Endodermal cell (in vitro differentiated cells): ENCODE measurements at places on chromosomes 13 and 19.

DNA sequence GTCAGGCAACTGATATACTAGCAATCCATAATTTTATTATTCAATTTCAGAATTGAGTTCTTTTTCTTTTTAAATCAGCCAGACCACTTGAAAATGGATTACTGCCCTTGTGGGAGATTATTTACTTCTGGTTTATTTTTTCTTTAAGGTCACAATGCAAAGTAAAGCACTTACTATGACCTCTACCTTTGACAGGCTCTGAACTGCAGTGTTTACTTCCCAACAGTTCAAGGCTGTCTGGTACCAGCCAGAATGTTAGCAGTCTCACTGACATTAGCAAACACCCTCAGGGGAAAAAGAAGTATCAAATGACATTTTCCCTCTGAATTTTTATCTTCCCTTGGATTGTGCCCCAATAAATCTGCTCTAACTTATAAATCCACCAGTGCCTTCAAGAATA is 57.5 kb downstream of the RAP2A start:
- no peak overlapping the region for H3K27ac ChIP-seq
- H3K4me3 ChIP-seq: no peak overlapping the region
- no peak for DNase-seq

DNA sequence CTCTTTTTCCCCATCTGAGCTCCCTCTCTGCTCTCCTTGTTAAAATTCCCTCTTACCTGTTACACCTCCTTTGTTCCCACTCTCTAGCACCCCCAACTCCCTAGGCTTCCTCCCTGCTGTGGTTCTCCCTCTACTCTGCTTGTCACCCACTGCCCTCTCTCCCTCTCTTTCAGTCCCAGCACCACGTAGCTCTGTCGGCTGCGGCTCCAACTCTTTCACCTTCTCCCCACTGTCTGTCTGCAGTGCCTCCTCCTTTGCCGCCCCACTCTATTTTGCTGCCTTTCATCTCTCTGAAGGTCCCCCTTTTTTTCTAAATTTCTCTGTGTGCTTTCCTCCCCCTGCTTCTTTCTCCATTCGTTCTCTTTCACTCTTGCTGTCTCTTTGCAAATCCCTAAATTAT is 1.1 kb downstream of the ZNF836 start:
- peak overlapping the region; percentile 100 for H3K4me3 ChIP-seq
- no peak overlapping the region for H3K27ac ChIP-seq
- peak; percentile 57 for DNase-seq
- no peaks in the 10 kb centered on the region for H3K4me1 ChIP-seq
- no peaks in the 10 kb centered on the region for H3K27me3 ChIP-seq

DNA sequence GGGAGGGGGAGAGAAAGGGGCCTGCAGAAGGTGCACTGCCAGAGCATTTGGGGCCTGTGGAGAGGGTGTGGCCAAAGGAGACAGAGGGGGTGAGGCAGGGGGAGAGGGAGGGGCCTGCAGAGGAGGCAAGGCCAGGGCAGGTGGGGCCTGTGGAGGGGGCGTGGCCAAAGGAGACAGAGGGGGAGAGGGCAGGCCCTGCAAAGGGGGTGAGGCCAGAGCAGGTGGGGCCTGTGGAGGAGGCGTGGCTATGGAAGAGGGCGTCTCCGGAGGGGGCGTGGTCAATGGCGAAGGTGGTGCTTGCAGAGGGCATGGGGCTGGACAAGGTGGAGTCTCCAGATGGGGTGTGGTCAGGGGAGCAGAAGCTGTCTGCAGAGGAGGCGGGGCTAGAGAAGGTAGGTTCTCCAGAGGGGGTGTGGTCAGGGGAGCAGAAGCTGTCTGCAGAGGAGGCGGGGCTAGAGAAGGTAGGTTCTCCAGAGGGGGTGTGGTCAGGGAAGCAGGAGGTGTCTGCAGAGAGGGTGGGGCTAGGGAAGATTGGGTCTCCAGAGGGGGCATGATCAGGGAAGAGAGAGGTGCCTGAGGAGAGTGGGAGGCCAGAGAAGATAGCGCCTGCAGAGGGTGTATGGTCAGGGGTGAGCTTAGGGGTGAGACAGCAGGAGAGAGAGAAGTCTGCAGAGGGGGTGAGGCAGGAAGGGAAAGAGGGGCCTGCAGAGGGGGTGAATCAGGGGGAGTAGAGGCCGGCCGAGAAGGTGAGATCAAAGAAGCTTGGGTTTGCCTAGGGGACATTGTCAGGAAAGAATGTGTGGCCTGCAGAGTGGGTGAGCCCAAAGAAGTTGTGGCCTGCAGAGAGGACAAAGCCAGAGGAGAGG is 3.4 kb downstream of the PRR36 start:
- peaks cover 33% of the 10 kb centered on the region for H3K27me3 ChIP-seq
- DNase-seq: peak; percentile 92
- H3K27ac ChIP-seq: peak overlapping the region; percentile 94
- no peak overlapping the region for H3K4me3 ChIP-seq

GRCh38 chr13:111153279-111153976 is 38.3 kb downstream of the ARHGEF7 start:
- peak overlapping the region; percentile 88 for H3K4me3 ChIP-seq
- H3K36me3 ChIP-seq: peaks cover 4% of the 10 kb centered on the region
- no peaks in the 10 kb centered on the region for H3K4me1 ChIP-seq
- peak overlapping the region; percentile 95 for H3K27ac ChIP-seq

DNA sequence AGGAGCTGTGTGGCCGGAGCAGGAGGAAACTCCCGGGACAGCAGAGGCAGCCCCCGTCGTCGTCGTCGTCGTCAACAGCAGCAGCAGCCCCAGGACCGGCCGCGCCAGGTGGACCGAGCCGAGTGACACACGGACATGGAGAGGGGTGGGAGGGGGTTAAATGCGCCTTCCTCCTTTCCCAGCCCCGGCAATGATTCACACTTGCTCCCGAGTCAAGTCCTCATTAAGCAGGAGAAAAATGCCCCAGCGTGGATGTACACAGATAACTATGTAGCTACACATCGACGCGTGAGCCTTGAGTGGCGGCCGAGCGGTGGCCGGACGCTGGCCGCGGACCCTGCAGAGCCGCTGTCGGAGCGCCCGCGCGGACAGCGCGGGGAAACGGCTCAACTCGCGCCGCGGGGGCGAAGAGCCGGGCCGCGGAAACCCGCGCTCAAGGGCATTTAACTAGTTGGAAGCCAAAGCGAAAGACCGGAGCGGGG is 645 bp downstream of the UBL3 start:
- peak overlapping the region; percentile 99 for H3K4me3 ChIP-seq
- H3K36me3 ChIP-seq: no peaks in the 10 kb centered on the region
- no peaks in the 10 kb centered on the region for H3K27me3 ChIP-seq
- H3K4me1 ChIP-seq: peaks cover 5% of the 10 kb centered on the region
- peak overlapping the region; percentile 96 for H3K27ac ChIP-seq

- H3K4me1 ChIP-seq: no peaks in the 10 kb centered on the region
- no peaks in the 10 kb centered on the region for H3K27me3 ChIP-seq
- no peak overlapping the region for H3K27ac ChIP-seq
- DNase-seq: peak; percentile 97
- H3K36me3 ChIP-seq: peaks cover 3% of the 10 kb centered on the region
- H3K4me3 ChIP-seq: peak overlapping the region; percentile 71
Observed at GRCh38 chr19:3047496-3048189, 14.7 kb downstream of the TLE5 start.

DNA sequence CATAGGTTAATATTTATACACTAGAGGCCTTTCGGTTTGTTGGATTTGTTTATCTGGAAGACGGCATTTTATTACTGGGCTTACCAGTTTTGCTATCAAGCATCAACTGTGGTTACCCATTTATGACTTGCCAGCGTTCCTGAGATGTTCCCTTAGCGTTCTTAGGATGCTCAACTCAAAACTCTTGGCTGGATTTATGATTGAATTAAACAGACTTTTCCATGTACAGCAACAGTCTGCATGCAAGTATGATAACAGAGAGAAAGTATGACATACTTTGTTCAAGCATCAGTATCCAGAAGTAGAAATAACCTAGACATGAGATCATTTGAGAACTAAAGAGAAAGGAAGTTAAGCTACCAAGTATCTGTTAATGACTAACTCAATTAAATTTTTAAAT is 29.9 kb upstream of the RNF113B start:
- peaks cover 4% of the 10 kb centered on the region for H3K4me1 ChIP-seq
- no peak overlapping the region for H3K27ac ChIP-seq
- no peak for DNase-seq
- peaks cover 70% of the 10 kb centered on the region for H3K36me3 ChIP-seq

DNA sequence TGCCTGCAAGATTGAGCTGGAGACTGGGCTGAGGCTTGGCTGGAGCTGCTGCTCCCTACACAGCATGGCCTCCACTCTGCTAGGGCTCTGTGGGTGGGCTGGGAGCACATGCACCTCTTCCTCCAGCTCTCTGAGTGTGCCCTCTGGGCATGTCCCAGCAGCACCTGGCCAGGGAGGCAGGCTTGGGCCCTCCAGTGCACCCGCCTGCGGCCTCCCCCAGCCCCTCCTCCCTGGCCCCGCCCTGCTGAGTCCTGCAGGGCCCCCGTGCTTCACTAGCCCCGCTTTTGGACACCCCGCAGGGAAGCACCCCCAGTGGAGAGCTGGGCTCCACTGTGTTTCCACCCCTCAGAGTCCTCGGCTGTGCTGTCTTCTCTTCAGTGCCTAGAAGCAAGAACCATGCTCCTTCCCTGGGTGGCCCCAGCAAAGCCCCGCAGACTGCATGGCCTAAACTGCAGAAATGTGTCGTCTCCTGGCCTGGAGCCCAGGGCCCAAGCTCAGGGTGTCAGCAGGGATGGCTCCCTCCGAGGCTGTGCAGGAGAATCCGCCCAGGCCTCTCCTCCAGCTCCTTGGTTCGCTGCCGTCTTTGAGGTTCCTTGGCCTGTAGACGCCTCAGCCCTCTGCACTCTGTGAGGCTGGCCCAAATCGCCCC is 5.0 kb upstream of the TEX29 start:
- no peaks in the 10 kb centered on the region for H3K27me3 ChIP-seq
- H3K4me3 ChIP-seq: no peak overlapping the region
- no peak overlapping the region for H3K27ac ChIP-seq
- DNase-seq: no peak
- H3K4me1 ChIP-seq: no peaks in the 10 kb centered on the region

- H3K27me3 ChIP-seq: no peaks in the 10 kb centered on the region
- H3K27ac ChIP-seq: no peak overlapping the region
- no peak overlapping the region for H3K4me3 ChIP-seq
Observed at GRCh38 chr13:24173795-24174194, 13.3 kb downstream of the SPATA13 start.

DNA sequence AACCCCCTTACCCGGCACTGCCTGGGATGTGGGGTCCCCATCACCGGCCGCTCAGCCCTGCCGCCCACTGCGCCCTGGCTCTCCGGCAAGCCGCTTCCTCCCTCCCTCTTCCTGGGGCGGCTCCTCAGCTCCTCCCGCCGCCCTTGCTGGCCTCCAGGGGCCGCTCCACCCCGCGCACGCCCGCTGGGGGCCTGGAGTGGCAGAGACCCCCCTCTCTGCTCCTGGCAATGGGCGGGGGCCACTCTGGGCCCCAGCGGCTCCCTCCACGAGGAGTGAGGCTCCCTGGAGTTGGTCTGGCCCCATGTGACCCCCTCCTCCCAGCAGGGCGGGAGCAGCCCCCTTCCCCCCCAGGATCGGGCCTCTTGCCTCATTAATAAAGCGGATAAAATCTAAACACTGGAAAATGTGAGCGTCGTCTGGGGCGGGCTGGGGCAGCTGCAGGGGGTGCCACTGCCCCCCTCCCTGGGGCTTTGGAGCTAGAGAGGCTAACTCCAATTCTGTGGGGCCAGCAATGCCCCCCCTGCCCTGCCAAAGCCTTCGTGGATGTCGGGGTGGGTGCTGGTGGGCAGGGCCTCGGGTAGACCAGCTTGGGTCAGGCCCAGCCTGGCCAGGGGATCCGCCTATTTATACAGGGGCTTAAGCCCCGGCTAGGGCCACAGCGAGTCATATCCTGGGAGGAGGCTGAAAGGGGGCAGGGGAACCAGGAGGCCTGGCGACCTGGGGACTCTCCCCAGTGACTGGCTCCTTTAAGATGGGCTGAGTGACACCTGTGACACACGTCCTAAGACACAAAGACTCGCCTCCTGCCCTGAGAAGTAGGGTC is at the start of gene PTGER1:
TSS of gene PTGER1 (minus strand) at position 104 of the 823 bp plus-strand sequence. CDS start 1,034 bp downstream, outside the sequence.
- peaks cover 18% of the 10 kb centered on the region for H3K36me3 ChIP-seq
- no peaks in the 10 kb centered on the region for H3K4me1 ChIP-seq
- no peak within 1 kb of the TSS for H3K4me3 ChIP-seq
- peak; percentile 82 for DNase-seq
- H3K27ac ChIP-seq: no peak within 1 kb of the TSS
